ENCODE measurements at places on chromosomes 16 and 17.

GRCh38 chr16:85592700-85593493 is 20.2 kb upstream of the GSE1 start:
- no peak for DNase-seq

DNA sequence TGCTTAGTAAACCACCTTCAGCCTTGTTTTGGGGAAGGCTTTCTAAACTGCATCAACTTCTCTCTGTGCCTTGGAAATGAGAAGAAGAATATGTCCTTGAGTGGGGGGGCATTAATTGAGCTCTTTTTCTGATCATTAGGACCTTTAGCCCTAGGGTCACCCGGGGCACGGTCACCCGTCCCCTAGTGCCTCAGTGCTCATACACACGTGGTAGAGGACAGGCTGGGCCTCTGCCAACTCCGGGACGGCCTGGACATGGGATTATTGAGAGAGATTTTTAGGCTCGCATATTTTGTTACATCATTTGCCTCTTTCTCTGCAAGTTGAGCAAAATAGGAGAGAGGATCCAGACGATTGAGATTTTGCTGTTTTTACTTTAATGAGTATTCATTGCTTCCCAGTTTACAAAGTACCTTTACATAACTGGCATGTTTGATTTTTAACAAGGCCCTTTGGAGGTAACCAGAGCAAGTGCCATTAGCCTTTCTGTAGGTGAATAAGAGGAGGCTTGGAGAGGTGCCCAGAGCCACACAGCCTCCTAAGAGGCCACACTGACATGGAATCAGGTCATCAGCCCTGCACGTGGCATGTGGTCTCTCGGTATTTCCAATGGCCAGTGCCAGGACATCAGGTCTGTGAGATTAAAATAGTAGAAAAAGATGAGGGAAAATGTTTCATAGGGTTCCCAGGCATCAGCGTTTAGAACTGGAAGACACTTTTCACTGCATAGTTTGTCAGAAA is 11.1 kb downstream of the PMM2 start:
- DNase-seq: no peak

GRCh38 chr17:73363442-73364154 is 51.8 kb upstream of the CDC42EP4 start:
- DNase-seq: no peak

- DNase-seq: peak; percentile 38
These were observed 83.5 kb downstream of the MARCHF10 start for GRCh38 chr17:62724398-62725146.

DNA sequence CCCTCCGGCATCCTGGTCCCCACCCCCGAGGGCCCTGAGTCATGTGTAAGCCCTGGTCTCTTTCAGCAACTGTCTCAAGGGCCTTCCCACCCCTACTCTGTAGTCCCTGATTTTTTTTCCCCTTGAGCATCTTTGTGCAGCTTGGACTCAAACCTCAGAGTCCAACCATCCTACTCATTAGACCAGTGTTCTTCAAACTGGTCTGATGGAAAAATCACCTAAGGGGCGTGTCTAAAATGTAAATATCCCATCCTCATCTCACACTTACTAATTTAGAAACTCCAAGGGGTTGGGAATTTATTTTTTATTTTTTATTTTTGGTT is 624 bp downstream of the G6PC3 start:
- no peak for DNase-seq

- DNase-seq: no peak
These were observed 14.1 kb upstream of the NTN1 start for GRCh38 chr17:9007052-9007714.

- no peak for DNase-seq
These were observed 205.9 kb downstream of the HS3ST4 start for GRCh38 chr16:25897702-25898101.

DNA sequence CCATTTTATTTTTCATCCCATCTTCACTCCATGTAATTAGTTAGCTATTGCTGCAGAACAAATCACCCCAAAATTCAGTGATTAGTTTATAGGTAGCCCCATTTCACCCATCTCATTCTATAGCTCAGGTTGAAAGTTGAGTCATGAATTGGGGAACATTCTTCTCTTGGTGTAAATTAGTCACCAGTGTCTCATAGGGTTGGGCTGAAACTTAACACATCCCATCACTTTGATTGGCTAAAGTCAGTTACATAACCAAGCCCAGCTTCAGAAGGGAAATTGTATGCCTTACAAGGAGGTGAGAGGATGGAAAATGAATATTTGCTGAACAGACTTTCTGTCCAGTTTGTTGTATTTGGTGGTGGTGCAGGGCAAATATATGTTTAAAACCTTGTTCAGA is 477.5 kb downstream of the WWOX start:
- DNase-seq: no peak

- no peak for DNase-seq
These were observed 83.0 kb downstream of the ANKRD11 start for GRCh38 chr16:89407282-89407924.

GRCh38 chr17:80252871-80253270 is 7.8 kb upstream of the RNF213 start:
- DNase-seq: peak; percentile 72

GRCh38 chr17:63833026-63833740 is 5.7 kb upstream of the FTSJ3 start:
- DNase-seq: no peak

- DNase-seq: no peak
These were observed 11.4 kb upstream of the C1QL1 start for GRCh38 chr17:44979426-44979995.

GRCh38 chr17:15085890-15086677 is 179.0 kb downstream of the PMP22 start:
- no peak for DNase-seq

DNA sequence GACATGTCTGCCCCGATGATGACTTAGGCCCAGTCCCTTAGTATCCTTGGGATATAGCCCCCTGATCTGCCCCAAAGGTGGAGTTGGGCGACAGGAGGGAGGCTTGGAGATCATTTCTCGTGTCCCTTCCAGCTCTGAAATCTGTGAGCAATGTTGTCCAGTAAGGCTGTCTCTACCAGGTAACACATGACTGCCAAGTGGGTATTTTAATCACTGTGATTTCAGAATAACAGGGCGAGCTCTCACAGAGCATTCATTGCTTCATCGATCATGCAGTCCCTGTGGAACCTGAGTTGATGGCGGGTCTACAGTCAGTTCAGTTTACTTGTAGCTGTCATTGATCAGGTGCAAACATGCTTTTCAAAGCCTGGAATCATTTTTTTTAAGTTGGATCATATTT is 39.2 kb downstream of the KSR1 start:
- DNase-seq: no peak

GRCh38 chr17:78130437-78131101 is at the start of gene TMC8:
TSS of gene TMC8 (plus strand) at chr17:78130771. CDS start at chr17:78131589, 818 bp downstream.
- DNase-seq: peak; percentile 82

GRCh38 chr17:48510761-48511604 is 19.8 kb downstream of the HOXB1 start:
- peak; percentile 24 for DNase-seq

DNA sequence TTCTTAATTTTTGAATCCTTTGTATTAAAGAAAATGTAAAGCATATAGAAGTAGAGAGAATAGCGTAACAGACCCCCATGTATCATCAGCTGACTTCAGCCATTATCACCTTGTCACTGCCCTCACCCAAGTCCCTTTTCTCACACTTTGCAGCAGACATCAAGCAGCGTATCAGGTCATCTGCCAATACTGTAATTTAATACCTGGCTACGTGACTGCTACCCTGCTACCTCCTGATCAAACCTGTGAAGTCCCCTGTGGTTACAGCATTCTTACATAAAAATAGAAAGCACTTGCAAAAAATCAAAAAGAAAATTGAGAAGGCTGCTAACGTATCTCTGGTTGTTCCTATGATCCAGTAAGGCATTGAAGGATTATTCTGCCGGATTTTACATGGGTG is 96.4 kb downstream of the PLCG2 start:
- DNase-seq: no peak

DNA sequence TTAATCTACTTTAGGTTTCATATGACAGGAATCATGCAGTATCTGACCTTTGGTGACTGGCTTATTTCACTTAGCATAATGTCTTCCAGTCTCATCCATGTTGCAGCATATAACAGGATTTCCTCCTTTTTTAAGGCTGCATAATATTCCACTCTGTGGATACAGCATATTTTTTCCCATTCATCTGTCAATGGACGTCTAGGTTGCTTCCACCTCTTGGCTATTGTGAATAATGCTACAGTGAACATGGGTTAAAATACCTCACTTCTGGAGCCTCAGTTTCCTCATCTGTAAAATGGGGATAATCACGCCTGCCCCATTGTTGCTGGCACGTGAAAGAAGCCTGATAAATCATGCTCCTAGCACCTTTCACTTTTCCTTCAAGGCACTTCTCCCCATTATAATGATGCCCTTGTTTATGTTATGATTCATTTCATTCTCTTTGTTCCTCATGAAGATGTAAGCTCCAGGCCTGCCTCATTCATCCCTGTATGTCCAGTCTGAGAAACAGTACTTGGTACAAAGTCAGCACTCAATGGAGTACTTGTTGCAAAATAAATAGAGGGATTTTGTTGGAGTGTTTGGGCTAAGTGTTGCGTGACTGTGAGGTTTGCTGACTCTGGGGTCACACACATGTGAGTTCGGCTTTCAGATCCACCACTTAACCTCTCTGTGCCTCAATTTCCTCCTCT is 59.6 kb downstream of the ABAT start:
- no peak for DNase-seq

GRCh38 chr17:44915862-44916780 is 821 bp upstream of the GFAP start:
- DNase-seq: no peak

DNA sequence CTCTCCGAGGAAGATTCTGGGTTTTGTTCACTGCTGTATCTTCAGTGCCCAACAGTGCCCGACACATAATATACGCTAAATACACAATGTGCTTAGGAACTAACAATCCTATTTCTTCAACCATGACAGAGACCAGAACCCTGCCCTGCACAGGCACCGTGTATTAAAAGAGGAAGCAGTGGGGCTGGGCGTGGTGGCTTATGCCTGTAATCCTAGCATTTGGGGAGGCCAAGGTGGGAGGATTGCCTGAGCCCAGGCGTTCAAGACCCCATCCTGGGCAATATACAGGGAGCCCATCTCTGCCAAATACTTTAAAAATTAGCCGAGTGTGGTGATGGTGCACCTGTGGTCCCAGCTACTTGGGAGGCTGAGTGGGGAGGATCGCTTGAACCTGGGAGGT is 19.3 kb downstream of the ARL2BP start:
- DNase-seq: no peak

- no peak for DNase-seq
These were observed 120.2 kb downstream of the C16orf78 start for GRCh38 chr16:49493836-49494235.

GRCh38 chr17:30203471-30203981 is 32.0 kb downstream of the SLC6A4 start:
- no peak for DNase-seq

GRCh38 chr17:691423-691822 is 23.2 kb downstream of the VPS53 start:
- no peak for DNase-seq

- DNase-seq: no peak
These were observed 744.5 kb downstream of the WWOX start for GRCh38 chr16:78843978-78844377.

DNA sequence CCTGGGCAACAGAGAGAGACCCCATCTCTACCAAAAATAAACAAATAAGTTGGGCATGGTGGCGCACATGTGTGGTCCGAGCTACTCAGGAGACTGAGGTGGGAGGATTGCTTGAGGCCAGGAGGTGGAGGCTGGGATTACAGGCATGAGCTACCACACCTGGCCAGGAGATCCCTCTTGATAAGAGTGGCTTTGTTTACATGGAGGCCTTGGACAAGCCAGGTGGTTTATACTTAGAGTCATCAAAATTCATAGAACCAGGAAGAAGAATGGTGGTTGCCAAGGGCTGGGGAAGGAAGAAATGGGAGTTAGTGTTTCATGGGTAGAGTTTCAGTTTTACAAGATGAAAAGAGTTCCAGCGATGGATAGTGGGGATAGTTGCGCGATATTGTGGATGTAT is 8.8 kb upstream of the ZFP1 start:
- DNase-seq: no peak

DNA sequence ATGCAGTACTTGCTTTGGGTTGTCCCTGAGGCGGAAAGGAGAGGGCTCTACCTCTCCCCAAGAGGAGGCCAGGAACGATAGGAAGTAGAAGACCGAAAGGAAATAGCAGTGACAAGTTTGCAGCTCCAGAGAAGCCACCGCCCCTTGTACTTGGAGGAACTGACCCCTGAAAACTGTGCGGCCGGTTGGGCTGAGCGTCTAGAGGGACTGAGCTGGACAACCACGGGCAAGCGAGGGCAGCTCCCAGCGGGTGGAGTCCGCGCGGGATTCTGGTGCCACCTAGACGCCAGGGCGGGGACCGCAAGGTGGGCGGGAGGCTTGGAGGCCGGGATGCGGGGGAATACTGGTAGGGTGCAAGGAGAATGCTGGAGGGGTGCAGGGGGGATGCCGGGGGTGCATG is 1.3 kb upstream of the SLC6A4 start:
- no peak for DNase-seq
